ENCODE measurements at places on chromosomes 13 and 19.

- no peak for DNase-seq
Observed at GRCh38 chr13:39047560-39047959, 9.3 kb downstream of the NHLRC3 start.

DNA sequence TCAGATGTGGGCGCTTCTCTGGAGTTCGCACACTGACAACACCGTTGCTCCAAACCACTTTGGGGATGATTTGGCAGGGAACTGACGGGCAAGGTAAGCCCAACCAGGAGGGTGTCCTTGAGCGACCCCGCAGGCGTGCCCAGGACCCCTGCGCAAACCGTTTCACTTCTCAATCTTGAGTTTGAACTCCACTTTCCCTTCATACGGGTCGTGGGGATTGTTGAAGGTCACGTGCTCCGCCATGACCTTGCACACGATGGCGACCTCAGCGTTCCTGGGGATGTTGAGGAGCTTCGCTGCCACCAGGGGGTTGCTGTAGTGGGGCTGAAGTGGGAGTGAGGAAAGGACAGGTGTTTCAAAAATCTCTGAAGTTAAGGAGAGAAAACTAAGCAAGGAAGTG, 8.8 kb downstream of the ATP4B start:
- DNase-seq: peak; percentile 25

- DNase-seq: no peak
Observed at GRCh38 chr13:95235199-95235756, 66.0 kb downstream of the ABCC4 start.

- no peak for DNase-seq
Observed at GRCh38 chr13:112450118-112450903, 74.2 kb downstream of the SPACA7 start.

GRCh38 chr19:1491114-1491848, at the start of gene REEP6:
TSS of gene REEP6 (plus strand) at chr19:1491181. CDS start at chr19:1491270, 89 bp downstream.
- no peak for DNase-seq

DNA sequence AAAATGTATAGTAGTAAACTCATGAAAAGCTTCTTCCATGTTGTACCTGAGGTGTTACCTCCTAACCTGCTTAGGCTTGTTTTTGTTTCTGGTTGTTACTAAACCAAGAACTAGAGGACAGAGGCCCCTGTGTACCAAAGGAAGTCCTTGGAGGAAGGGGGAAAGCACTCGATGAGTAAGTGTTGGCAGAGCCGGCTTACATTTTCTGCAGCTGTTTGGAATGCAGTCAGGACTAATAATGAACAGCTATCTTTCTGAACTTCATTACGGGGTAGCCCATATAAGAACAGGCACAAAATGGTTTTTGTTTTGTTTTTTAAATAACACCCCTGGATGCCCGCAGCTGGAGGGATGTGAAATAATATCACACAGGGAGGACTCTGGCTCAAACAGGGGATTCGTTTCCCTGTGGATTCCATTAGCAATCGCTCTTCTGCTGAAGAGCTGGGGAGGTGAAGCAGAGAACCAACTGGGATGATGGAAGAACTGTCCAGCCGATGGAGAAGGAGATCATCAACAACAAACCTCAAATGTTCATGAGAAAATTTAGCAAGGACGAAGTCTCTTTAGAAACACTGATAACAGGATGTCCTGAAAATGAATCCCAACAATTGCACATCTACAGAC, 214.2 kb upstream of the MAB21L1 start:
- DNase-seq: no peak

GRCh38 chr13:28630869-28631268, 28.1 kb upstream of the POMP start:
- no peak for DNase-seq

DNA sequence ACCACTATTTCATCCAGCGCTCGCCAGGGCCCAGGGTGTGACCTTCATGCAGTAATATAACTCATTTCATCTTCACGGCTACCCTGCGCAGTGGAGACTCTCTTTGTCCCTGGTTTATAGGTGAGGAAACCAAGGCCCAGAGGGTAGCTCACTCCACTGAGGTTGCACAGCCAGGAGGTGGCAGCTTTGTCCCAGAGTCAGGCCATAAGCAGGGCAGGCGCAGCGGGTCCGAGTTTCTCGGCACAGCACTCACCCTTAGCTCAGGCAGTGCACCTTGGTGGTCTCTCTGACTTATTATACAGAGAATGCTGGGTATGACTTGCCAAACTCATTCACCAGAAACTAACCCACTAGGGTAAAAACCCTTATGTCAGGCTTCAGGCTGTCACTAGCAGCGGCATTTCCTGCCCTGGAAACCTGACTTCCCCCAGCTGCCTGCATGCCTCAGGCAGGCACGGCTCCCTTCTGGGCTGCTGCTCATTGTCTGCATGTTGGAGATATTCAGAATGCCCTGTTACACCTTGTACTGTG, 24.5 kb downstream of the PPP5C start:
- DNase-seq: no peak

DNA sequence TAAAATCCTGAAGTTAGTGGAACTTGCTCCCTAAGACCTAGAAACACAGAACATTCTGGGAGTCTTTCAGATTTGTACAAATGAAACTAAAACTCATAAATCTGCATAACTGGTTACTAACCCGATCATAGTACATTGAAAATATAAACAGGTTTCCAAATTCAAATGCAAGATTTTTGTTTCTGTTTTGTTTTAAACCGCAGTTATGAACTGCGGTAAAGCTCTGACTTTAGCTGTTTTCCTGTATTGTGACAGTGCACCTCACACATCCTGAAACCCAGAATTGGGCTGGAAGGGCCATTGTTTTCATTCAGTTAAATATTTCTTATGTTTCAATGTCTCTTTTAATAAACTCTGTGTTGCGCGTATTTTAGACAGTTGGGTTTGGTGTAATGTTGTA, 204.7 kb downstream of the SHISA2 start:
- DNase-seq: no peak

DNA sequence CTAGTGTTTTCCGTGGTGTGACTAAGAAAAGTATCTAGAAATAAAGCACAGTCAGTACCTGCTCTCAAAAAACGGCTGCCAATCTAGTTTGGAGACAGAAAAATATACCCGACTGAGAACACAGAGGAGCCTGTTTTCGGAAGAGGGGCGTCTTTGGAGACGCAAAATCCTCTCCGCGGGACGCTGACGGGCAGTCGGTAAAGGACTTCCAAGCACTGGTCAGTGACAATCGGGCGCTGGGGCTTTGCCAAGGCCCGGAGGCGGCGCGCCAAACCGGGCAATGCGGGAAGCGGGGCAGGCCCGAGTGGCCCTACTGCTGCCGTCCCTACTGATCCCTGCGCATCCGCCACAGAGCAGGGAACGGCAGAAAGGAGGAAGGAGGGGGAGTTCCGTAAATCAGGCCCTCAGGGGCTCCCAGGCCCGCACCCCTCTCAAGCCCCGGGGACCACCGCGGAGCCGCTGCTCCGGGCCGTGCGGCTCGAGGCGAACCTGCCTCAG, 588 bp upstream of the DPY19L3 start:
- DNase-seq: peak; percentile 69

DNA sequence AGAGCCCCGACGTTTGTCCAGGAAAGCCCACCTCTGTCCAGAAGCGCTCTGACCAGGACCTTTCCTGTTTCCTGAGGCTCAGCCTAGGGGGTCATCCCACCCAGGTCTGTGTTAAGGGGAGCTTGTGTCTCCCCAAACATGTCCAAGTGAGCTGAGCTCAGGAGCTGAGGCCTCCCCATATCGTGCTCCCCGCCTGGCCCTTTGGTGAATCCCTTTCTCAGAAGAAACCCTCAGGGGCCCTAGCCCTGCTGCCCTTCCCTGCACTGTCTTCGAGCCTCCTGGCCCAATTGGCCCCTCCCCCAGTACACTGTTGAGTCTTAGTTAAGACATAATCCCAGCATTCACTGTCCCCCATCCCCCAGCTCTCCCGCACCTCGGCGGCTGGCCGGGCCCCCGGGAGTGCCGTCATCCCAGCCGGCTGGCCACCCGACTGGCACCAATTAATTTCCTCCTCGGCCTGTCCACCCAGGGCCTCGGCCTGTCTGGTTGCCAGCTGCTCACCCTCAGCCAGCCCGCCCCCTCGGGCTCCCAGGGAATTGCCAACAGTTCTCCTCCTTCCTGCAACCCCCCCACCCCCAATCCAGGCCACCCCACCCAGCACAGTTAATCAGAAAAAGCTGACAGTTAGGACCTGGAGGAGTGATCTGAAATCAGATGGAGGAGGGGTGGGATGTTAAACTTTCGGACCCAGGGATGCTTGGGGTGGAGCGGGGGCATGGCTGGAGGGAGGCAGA, 13.6 kb downstream of the IER2 start:
- peak; percentile 93 for DNase-seq

DNA sequence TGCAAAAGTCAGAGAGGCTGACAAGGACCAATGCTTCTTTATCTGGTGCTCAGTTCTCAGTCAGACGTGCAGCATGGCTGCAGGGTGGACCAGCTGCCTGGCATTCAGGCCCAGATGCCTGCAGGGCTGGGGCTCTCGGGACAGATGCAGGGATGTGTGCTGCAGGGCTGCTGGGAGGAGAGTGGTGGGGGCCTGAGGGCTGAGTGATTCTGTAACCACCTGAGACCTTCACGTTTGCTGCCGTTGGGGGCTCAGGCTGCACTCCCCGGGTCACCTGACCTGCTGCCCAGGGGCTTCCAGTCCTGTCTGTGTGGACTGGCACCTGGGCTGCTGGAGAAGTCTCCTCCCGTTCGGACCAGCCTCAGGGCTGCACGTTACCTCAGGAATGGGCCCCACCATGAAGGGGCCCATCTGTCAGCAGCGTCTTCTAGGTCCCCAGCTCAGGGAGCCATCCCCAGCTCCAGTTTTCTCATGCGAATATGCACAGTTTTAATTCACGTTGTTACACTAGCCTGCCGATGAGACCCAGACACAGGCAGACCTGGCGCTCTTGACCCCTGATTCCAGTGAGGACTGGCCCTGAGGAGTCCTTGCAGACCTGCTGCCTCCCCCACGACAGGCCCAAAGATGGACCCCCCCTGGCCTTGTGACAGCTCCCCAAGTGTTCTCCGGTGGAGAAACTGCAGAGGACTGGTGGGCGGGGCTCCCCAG, 16.9 kb downstream of the KCTD15 start:
- DNase-seq: no peak

- DNase-seq: no peak
Observed at GRCh38 chr19:47351548-47351947, 2.4 kb downstream of the DHX34 start.

DNA sequence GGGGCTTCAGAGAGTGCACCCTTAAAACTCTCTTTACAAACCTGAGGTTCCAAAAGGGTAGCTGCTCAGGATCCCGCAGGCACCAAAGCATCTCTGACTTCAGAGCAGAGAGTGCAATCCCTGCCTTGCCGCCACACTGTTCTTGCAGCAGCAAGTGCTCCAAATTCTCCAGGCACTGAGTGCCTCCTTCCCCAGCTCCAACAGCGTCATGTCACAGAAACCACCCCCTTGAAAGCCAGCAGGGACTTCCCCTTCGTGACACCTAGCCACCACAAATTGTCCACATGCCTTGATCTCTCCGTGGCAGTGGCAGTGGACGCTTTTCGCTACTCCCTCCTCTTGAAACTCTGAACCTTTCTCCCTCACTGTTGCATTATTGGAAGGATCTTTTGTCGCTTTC, 39.9 kb downstream of the MBNL2 start:
- DNase-seq: no peak

- DNase-seq: no peak
Observed at GRCh38 chr19:42079276-42079669, 3.3 kb downstream of the ZNF574 start.

DNA sequence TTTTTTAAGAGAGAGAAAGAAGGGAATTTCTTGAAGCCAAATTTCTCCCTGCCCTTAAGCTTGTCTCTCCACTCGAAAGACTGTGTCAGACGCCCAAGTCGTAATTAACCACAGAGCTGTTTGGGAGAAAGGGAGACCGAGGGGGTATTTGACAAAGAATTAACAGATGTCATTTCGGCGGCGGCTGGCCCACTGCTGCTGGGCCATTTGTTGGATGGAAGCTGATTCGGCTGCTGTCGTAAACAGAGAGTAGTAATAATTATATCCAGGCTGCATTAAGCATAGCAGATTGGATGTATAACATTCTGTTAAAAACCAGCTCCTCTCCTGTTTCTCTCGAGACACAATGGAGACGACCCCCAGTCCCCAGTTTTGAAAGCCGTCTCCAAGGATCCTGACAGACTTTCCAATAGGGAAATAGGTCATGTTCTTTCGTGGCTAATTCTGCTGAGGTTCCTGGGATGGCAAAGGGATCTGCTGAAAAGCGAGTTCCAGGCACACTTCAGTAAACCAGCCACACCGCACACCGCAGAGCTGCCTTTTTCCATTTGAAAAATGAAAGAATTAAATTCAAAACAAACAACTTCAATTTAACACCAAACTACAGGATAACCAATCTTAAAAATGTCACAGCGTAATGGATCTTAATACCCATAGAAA, 71.5 kb downstream of the KCTD15 start:
- peak; percentile 17 for DNase-seq

DNA sequence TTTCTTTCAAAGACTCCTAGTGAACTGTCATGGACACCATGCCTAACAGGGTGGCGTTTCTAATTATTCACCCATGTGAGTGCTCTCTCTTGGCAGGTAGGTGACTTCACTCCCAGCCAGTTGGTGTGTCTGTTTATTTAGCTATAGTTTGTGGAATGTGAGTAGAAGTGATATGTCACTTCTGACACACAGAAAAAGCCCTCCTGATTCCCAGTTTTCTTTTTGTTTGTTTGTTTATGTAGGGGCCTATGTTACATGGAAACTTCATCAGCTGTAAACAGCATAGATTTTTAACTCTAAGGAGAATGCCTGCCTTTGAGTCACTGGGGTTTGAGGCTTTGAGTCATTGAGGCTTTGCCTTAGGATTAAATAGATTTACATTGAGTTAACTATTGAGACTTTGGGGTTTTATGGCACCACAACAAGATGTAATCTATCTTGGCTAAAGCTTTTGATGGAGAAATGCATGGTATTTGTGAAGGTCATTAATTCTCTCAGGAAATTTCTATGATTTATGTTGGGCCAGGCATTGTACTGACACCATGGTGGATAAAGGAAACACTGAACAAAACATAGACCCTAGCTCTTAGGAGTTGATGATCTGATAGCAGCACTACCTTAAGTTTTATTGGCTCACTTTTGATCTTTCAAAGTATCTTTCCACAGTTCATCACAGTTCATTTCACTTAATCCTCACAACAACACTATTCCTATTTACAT, 45.3 kb downstream of the UFM1 start:
- DNase-seq: no peak

DNA sequence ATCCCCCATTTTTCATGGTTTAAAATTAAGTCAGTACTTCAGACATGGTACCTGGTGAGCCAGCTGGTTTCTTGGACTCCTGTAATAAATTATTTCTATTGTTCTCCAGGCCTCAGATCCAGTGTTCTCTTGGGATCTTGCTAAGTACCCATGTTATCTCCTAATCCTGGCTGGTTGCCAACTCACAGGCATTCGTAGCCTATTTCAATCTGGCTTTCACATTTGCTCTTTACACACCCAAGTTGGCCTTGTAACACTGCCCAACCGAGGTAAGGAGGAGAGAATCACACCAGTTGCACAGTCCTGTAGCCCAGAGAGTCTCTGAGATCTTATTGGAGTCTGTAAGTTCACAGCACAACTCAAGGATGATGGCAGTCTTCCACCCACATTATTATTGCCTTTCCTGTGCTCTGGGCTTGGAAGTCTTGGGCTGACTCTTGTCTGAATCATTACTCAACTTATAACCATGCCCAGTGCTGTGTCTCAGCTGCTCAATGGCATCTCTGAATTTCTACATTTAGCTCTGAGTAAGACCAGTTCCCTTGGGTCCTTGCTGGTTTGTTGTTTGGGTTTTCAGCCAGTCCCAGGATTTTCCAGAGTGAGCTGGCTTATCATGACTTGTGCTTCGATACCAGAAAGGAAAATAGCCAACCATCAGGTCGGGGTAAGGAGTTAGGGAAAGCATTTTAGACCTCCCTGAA, 76.6 kb upstream of the KLF12 start:
- DNase-seq: peak; percentile 37

Measured in stomach (tissue), 19 donors.